ENCODE measurements at places on chromosomes 2 and 18.

GRCh38 chr2:98823196-98824170 is 92.6 kb upstream of the MGAT4A start:
- no peak for DNase-seq

DNA sequence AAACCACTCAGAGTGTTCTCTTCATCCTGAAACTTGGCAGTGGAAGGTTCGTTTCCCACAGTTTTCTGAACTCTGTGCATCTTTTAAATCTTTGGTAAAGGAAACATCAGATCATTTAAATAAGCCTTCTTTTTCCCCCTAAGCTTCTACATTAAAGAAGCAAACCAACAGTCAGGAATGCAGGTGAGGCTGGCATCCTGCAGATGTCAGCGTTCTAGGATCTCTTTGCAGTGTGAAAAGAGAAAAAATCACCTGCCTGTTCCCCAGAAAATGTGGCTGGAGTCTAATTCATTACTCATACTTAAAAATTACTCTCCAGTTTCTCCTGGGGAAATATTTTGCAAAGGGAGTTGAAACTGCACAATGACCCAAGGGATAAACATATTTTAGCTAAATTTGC is 64.5 kb upstream of the ZCCHC2 start:
- DNase-seq: no peak

- DNase-seq: no peak
These were observed 124.9 kb upstream of the TTC27 start for GRCh38 chr2:32502941-32503340.

GRCh38 chr2:203706403-203706802 is at the start of gene CD28:
Gene CD28, plus strand, starts transcription at chr2:203706639. Its CDS starts 58 bp downstream, at chr2:203706697.
- peak; percentile 96 for DNase-seq

DNA sequence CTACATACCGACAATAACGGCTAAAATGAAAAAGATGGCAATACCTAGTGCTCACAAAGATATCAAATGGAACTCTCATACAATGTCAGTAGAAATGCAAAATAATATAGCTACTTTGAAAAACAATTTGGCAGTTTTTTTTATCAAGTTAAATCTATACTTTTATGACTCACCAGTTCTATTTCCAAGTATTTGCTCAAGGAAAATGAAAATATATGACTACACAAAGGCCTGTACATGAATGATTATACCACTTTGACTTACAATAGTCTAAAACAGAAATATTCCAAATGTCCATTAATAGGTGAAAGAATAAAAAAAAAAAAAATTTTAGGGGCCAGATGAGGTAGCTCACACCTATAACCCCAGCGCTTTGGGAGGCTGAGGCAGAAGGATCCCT is 219.8 kb downstream of the ZRANB3 start:
- no peak for DNase-seq

GRCh38 chr2:21097331-21097730 is 26.4 kb upstream of the TDRD15 start:
- no peak for DNase-seq

- DNase-seq: no peak
These were observed 48.8 kb downstream of the INHBB start for GRCh38 chr2:120394764-120395163.

DNA sequence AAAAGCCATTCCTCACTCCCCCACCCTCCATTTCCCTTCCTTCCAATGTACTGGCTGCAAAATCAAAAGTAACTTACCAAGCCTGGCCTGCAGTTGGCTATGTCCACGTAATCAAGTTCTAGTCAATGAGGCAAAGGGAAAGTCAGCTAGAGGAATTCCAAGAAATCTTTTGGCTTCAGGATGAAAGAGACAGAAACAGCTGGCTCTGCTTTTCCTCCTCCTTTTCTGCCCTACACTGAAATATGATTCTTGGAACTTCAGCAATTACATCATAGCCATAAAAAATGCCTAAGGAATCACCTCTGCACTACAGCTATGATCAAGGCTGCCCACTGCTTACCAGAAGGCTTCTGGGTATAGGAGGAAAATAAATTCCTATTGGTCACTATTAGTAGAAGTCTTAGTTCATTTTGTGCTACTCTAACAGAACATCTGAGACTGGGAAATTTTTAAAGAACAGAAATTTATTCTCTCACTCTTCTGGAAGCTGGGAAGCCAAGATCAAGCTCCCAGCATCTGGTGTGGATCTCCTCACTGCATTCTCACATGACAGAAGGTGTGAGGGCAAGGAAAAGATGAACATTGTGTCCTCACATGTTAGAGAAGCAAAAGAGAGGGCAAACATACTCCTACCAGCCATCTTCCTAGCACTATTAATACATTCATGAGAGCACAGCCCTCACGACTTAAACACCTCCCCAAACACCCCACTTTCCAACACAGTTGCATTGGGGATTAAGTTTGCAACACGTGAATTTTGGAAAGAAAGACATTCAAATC is 219.9 kb downstream of the TMX3 start:
- DNase-seq: no peak

DNA sequence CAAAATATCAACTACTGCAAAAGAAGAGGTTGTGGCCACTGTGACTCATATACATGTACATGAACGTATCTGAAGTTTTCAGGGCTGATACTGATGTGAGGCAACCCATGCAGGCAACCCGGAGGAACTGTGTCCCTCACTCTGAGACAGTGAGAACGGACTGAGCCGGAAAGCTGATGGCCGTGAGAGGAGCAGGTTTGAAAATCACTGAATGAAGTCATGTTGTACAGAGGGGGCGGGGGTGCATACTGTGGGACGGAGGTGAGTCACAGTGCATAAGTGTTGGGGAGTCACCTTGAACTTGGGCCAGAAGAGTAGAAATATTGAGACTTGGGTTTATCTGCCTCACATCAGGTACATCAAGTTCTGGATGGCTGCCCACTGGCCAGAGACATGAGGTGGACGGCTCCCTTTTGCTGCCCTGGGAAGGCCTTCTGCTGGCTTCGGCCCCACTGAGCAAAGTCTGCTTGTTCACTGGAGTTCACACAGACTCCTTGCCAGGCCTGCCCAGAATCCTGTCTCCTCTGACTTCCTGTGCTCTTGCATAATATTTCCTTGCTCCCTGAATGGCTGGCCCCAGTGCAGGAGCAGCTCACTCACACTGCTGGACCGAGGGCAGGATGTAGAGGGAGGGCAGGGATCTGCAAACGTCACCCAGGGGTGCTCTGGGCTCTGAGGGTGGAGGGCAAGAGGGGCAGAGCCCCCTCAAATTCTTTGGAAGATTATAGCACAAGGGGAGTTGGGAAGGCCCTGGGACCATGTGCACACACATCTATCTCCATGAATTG is 18.1 kb downstream of the EPAS1 start:
- DNase-seq: no peak

DNA sequence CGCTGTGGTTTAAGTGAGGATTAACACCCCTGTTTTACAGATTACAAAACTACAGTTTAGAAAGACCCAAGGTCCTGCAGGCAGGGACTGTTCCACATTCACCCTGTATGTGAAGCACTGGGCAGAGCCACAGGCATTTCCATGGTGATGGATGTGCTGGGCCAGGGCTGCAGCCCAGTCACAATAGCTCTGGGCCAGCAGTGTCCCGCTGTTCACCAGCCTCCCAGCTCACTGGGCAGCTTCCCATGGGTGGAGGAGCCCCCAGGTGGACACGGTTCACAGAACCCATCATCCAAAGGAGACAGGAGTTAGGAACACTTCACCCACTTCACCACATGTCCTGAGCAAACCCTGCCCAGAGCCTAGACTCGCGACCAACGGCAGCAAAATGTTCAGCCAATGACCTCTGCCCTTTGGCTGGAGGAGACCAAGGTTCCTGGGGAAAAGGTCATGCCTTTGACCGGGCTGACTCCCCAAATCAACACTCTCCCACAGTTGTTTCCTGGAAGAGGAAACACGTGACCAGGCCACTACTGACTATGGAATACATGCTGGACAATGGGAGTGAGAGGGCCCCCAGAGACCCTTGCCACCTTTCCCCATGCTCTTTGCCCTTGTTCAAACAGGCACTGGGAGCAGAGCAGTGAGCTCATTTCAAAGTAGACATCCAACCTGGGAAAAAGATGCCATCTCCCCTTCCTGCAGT is 28.0 kb upstream of the SLC35F6 start:
- no peak for DNase-seq

Measured in GM12865 (cell line).